ENCODE measurements at places on chromosomes 2 and 18.

DNA sequence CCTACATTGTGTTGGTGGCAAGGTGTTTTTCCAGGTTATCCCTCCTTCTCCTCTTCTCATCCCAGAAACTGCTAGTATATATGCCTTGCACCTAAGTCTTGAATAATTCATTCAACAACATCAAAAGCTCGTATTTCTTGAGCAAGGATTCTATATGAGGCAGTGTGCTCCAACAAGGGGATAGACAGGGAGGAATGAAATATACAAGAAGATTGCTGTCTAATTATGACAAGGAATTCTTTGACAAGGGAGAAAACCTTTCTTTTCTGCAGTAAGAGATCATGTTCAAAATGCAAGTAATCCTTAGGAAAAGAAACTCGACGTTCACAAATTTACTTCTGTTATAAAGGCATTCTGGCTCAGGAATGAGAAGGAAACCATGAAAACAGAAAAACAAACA is 788.6 kb downstream of the TDRD15 start:
- DNase-seq, result no peak

GRCh38 chr2:8426550-8426949 is 255.3 kb upstream of the ID2 start:
- DNase-seq, result no peak

- no peak for DNase-seq
Measured at GRCh38 chr2:240501531-240501991, 56.2 kb downstream of the ANKMY1 start.

DNA sequence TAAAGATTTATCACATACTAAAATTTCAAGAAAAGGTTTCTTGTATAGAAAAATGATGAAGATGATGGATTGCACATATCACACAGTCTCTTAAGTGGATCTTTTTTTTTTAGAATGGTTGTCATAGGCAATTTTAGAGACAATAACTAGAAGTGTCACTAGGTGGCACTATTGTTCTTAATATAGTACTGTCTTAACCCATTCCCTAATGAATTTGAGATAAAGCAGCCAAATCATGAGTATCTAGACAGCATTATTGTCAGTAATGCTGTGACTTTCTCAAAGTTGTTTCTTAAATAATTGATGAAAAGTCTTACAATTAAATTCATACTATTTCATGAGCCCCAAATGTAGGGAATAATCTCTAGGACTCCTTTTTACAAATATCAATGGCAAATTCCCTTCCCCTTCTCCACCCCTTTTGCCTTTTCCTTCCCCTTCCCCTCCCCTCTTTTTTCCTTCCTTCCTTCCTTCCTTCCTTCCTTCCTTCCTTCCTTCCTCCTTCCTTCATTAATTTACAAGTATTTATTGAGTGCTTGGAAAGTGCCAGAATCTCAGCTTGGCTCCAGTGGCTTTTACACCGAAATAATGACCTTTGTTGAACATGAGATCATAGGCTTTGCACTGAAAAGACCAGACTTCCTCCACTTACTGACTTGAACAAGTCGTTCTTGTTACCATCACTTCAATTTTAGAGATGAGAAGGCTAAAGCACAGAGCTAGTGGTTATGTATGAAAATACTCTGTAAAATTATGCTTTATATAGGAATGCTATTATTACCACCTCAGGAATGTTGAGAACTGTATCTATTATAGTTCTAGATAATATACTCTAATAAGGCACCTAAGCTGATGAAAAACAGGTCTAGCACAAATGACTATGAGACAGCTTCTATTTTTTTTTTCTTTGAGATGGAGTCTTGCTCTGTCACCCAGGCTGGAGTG is 19.8 kb downstream of the MYL12B start:
- DNase-seq, result peak; percentile 93
